ENCODE measurements at places on chromosomes 16 and 17. TPM values are rescaled to one million over a fixed set of nuclear protein-coding genes. Genes with fewer than 3 reads are reported as not detected.

DNA sequence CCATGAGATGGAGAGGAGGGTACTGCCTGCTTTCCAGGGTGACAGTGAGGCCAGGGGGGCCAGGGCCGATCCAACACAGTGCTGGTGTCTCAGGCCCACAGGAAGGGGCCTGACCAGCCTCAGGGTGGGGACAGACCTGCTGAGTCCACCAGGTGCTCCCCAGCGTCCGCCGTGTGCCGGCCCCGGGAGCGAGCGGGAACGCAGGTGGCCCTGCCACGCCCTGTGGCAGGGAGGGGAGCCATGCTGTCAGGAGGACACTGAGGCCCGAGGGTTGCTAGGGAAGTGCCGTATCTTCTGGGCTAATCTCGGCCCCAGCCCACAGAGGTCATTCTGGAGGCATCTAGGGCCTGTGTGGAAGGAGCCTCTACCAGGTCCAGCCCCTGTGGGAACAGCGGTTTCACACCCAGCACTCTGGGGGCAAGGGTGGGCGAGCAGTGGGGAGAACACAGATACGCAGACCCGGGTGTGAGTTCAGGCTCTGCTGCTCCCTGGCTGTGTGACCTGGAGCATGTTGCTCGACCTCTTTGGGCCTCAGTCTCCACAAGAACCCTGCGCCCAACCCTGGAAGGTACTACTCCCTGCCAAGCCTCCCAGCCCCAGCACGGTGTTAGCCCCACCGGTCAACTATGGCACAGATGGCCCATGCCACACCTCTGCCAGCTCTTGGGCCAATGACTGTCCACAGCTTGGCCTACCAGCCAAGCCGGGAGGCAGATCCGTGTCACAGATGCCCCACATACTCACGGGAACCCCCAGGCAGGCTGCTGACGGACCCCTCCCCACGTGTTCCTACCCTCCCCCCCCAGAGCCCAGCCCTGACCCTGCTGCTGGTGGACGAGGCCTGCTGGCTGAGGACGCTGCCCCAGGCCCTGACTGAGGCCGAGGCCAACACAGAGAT lies 43.9 kb upstream of the ZC3H18 start:
- DNase-seq, result no peak
- no peaks in the 10 kb centered on the region for H3K36me3 ChIP-seq
- no peak overlapping the region for H3K4me3 ChIP-seq
- peaks cover 2% of the 10 kb centered on the region for H3K4me1 ChIP-seq
- H3K27me3 ChIP-seq, result peaks cover 3% of the 10 kb centered on the region

GRCh38 chr16:49503256-49504022 lies 129.8 kb downstream of the C16orf78 start:
- H3K27me3 ChIP-seq, result no peaks in the 10 kb centered on the region
- no peak for DNase-seq
- H3K4me1 ChIP-seq, result no peaks in the 10 kb centered on the region
- no peaks in the 10 kb centered on the region for H3K36me3 ChIP-seq

DNA sequence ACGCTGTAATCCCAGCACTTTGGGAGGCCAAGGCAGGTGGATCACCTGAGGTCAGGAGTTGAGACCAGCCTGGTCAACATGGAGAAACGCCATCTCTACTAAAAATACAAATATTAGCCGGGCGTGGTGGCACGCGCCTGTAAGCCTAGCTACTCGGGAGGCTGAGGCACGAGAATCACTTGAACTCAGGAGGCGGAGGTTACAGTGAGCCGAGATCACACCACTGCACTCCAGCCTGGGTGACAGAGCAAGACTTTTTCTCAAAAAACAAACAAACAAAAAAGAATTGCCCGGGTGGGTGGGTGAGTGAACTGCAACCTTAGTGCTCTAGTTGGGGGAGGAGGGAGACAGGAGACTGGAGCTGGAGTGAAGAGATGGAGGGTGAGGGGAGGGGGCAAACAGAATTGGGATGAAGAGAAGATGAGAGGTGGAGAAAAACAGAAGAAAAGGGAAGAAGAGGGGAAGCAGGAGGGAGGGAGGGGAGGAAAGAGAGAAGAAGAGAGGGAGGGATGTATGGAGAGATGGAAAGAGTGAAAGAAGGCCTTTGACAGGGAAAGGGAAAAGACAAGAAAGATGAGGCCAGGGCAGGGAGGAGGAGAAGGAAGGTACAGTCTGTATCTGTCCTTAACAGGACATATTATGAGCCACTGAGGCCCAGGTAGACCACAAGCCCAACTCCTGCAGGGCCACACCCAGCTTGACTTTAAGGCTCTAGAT lies 5.5 kb upstream of the SRCIN1 start:
- H3K4me1 ChIP-seq, result no peaks in the 10 kb centered on the region
- DNase-seq, result no peak
- peaks cover 40% of the 10 kb centered on the region for H3K27me3 ChIP-seq
- H3K27ac ChIP-seq, result no peak overlapping the region

- no peaks in the 10 kb centered on the region for H3K36me3 ChIP-seq
- no peaks in the 10 kb centered on the region for H3K27me3 ChIP-seq
- no peaks in the 10 kb centered on the region for H3K4me1 ChIP-seq
- no peak overlapping the region for H3K27ac ChIP-seq
Measured at GRCh38 chr17:51541215-51541614, 280.9 kb downstream of the UTP18 start.

DNA sequence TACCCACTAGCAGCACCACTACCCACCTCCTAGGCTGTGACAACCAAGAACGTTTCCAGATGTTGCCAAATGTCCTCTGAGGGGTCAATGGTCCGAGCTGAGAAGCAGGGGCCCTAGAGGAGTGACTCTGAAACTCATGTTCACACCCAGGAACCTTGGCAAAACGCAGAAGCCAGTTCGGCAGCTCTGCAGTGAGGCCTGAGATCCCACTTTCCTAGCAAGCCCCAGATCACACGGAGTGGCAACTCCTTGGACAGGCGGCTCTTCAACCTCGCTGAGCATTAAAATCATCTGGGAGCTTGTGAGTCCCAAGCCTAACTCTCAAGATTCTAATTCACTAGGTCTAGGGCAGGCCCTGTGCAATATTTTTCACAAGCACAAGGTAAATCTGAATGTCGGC lies 17.3 kb downstream of the ELAC2 start:
- H3K27ac ChIP-seq, result no peak overlapping the region
- H3K36me3 ChIP-seq, result peaks cover 70% of the 10 kb centered on the region
- no peak for DNase-seq
- H3K27me3 ChIP-seq, result no peaks in the 10 kb centered on the region

DNA sequence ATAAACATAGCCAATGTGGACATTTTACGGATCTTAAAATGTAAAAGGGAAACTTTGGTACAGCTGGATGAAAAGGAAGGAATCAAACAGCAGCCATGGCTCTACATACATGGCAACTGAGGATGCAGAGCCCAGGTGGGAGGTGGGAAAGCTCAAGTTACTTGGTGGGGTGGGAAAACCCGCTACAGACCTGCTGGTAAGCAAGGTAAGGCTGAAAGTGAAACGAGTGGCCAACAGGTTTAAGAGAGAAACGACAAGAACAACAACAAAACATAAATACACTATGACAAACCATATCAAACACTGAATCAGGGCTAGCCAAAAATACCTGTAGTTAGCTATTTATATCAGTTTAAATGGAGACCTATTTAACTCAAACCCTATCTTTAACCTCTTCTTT lies 185.3 kb downstream of the CEP112 start:
- H3K36me3 ChIP-seq, result no peaks in the 10 kb centered on the region
- no peak overlapping the region for H3K4me3 ChIP-seq
- no peaks in the 10 kb centered on the region for H3K27me3 ChIP-seq
- H3K27ac ChIP-seq, result no peak overlapping the region
- H3K4me1 ChIP-seq, result no peaks in the 10 kb centered on the region

DNA sequence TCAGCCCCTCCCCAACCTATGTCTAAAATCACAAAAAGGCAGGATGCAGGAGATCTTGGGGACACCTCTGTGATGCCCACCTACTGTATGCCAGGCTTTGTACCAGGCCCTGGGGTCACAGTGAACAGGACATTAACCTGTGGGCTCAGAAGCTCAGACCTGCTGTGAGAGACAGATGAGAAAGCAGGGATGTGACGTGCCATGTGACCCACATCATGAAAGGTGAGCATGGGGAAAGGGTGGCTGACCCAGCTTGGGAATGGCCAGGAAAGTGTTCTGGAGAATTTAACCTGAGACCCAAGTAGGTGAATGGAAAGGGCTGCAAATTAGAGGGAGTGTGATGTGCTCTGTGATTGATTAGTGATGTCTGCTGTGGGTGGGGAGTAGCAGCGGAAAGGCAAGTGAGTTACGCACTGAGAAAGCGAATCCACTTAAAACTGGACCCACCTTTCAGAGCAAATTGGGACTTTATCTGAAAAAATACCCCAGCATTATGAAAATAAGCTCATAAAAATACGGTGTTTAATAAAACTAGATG lies 132.2 kb downstream of the IRF8 start:
- no peaks in the 10 kb centered on the region for H3K4me1 ChIP-seq
- H3K4me3 ChIP-seq, result no peak overlapping the region
- no peaks in the 10 kb centered on the region for H3K36me3 ChIP-seq
- no peak overlapping the region for H3K27ac ChIP-seq
- H3K27me3 ChIP-seq, result peaks cover 28% of the 10 kb centered on the region
- no peak for DNase-seq

- H3K27ac ChIP-seq, result no peak overlapping the region
- H3K36me3 ChIP-seq, result no peaks in the 10 kb centered on the region
- no peaks in the 10 kb centered on the region for H3K4me1 ChIP-seq
- DNase-seq, result no peak
- H3K27me3 ChIP-seq, result peaks cover 6% of the 10 kb centered on the region
- H3K4me3 ChIP-seq, result no peak overlapping the region
Measured at GRCh38 chr17:73711184-73711583, 66.9 kb upstream of the SDK2 start.

RCVRN gene
- not detected for total RNA-seq

LGALS9C gene
- not detected for total RNA-seq
